ENCODE measurements at places on chromosomes 1 and 21.

DNA sequence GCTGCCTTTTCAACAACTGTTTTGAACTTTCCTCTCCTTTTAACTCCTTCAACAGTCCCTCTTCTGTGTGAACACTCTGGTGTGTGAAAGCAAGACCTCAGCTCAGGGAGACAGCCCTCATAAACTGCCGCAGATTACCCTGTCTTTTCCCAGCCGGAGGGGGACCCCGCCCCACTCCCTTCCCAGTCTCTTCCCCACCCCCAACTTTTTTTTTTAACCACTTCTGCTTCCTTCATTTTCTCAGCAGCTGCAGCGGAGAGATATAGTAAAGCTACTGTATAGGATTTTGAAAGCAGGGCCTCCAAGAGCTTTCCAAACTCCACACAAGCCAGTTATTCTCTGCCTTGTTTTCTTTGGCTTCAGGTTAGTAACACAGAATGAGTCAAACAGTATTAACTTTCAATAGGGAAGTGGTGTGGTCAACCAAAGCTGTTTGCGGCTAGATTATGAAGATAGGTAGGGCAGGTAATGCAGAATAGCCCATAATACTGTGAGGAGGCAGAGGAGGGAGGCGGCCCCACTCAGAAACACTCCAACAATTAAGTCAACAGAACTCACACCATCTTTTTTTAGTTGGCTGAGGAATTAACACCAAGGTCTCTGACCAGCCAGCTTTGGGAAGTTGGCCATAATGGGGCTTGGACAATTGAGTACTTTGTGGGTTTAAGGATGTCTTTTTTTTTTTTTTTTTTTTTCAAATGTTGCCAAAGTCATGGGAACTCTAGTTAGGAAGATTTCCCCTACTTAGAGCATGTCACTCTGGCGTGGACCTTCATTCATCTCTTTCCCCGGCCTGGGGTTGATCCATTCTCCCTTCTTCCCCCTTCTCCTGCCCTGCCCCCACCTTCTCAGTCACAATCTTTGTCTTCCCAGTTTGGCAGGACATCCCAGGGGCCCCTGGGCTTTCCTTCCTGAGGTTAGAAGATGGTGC lies 177.0 kb downstream of the CLIC6 start:
- peaks cover 45% of the 10 kb centered on the region for H3K4me1 ChIP-seq
- peaks cover 44% of the 10 kb centered on the region for H3K36me3 ChIP-seq
- H3K27me3 ChIP-seq, result no peaks in the 10 kb centered on the region

DNA sequence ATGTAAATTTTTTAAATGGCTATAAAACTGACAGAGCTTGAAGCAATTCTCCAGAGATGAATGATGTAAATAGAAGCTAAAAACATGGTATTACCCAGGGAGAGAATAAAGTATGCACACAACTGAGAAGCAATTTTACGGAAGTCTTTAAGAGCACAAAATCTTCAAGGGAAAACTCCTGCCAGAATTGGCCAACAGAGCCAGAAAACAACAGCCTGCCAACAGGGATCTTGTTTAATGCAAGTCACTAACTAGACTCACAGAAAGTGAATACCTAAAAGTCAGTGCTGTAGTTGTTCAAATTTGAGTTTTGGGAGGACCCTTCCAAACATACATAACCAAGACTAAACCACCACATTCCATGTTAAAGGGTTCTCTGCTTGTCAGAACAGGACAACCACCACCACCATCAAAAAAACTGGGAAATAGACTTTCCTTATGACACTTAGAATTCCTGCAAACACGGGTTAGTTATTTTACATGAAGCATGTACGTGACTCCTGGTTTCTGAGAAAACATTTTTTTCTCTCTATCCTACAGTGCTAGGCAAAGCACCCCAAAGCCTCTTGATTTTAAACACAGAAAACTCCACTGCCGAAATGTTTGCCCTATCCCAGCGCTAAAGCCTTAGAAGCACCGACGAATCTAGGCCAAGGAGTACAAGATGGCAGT lies 1.6 kb downstream of the EPS15 start:
- H3K27ac ChIP-seq, result peak overlapping the region; percentile 83
- H3K27me3 ChIP-seq, result no peaks in the 10 kb centered on the region
- H3K36me3 ChIP-seq, result no peaks in the 10 kb centered on the region
- H3K4me3 ChIP-seq, result peak overlapping the region; percentile 85

- no peak overlapping the region for H3K27ac ChIP-seq
- H3K4me3 ChIP-seq, result no peak overlapping the region
- H3K27me3 ChIP-seq, result no peaks in the 10 kb centered on the region
- no peaks in the 10 kb centered on the region for H3K36me3 ChIP-seq
- DNase-seq, result no peak
These were observed 44.4 kb upstream of the TTC34 start for GRCh38 chr1:2845869-2846268.

- no peak overlapping the region for H3K4me3 ChIP-seq
- no peaks in the 10 kb centered on the region for H3K36me3 ChIP-seq
- no peak for DNase-seq
- no peaks in the 10 kb centered on the region for H3K27me3 ChIP-seq
- H3K4me1 ChIP-seq, result peaks cover 60% of the 10 kb centered on the region
These were observed 143.3 kb upstream of the JUN start for GRCh38 chr1:58927041-58927721.

- no peaks in the 10 kb centered on the region for H3K36me3 ChIP-seq
- H3K4me3 ChIP-seq, result no peak overlapping the region
- no peaks in the 10 kb centered on the region for H3K4me1 ChIP-seq
- peaks cover 4% of the 10 kb centered on the region for H3K27me3 ChIP-seq
- H3K27ac ChIP-seq, result no peak overlapping the region
- DNase-seq, result no peak
These were observed 204.7 kb upstream of the PROX1 start for GRCh38 chr1:213782941-213783672.

DNA sequence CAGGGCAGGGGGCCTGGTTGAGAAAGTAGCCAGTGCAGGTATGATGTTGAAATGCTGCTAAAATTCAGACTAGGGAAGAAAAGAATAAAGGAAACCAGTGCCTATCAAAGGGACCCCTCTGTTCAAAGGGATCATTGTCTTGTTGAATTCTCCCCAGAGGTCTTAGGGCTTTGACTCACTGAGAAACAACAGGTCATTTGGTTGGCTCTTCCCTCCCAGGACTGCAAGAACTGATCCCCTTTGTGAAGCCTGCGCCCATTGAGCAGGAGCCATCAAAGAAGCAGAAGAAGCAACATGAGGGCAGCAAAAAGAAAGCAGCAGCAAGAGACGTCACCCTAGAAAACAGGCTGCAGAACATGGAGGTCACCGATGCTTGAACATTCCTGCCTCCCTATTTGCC lies 11.8 kb upstream of the CELSR2 start:
- no peak overlapping the region for H3K4me3 ChIP-seq
- H3K4me1 ChIP-seq, result peaks cover 29% of the 10 kb centered on the region
- H3K27ac ChIP-seq, result no peak overlapping the region
- H3K36me3 ChIP-seq, result peaks cover 47% of the 10 kb centered on the region
- no peaks in the 10 kb centered on the region for H3K27me3 ChIP-seq

All from keratinocyte (primary cell).